ENCODE measurements at places on chromosomes 5 and 9. TPM values are rescaled to one million over a fixed set of nuclear protein-coding genes. Genes with fewer than 3 reads are reported as not detected.

DNA sequence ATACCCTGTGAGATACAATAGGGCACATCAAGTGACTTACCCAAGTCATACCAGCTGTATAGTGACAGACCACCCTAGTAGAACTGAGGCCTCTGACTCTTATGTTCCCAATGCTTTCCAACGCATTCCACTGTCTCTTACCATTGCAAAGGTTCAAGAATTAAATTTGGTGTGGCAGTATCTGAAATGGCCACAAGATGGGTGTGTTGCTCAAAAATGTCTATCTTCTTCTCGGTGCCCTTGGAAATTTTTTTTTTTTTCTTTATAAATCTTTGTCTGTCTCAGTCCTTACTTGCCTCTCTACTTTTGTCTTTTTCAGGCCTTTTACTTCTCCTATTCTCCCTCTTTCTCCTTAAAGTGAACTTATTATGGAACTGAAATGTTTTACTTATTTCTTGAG, 48.4 kb downstream of the GPR21 start:
- H3K4me1 ChIP-seq, result peaks cover 2% of the 10 kb centered on the region
- no peak overlapping the region for H3K4me3 ChIP-seq
- no peaks in the 10 kb centered on the region for H3K36me3 ChIP-seq
- H3K27me3 ChIP-seq, result no peaks in the 10 kb centered on the region

GRCh38 chr9:137189297-137190295, 1.1 kb downstream of the SSNA1 start:
- H3K36me3 ChIP-seq, result peaks cover 7% of the 10 kb centered on the region
- peak overlapping the region; percentile 95 for H3K27ac ChIP-seq

DNA sequence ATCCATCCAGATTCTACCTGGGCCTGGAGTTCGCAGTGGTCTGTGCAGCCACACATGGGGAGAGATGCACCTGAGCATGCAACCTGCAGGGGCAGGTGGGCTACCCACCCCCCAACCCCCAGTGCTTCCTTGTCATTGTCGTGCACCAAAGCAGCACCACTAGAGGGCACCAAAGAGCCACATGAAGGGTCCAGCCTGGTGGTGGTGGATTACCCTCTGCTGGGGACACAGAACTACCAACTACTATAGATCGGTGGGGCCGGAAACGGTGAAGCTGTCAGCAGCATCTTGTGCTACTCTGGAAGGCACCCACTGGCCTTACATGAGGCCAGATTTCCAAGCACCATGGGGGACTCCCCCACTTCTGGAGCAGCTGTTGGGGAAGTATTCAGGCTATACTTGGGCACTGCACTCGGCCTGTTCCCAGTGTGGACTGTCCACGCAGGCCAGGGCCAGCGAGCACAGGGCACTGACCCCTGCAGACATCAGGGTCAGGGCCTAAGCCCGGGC, 60.2 kb upstream of the TBC1D2 start:
- H3K27ac ChIP-seq, result no peak overlapping the region
- H3K27me3 ChIP-seq, result no peaks in the 10 kb centered on the region
- H3K4me1 ChIP-seq, result peaks cover 6% of the 10 kb centered on the region
- H3K36me3 ChIP-seq, result no peaks in the 10 kb centered on the region

DNA sequence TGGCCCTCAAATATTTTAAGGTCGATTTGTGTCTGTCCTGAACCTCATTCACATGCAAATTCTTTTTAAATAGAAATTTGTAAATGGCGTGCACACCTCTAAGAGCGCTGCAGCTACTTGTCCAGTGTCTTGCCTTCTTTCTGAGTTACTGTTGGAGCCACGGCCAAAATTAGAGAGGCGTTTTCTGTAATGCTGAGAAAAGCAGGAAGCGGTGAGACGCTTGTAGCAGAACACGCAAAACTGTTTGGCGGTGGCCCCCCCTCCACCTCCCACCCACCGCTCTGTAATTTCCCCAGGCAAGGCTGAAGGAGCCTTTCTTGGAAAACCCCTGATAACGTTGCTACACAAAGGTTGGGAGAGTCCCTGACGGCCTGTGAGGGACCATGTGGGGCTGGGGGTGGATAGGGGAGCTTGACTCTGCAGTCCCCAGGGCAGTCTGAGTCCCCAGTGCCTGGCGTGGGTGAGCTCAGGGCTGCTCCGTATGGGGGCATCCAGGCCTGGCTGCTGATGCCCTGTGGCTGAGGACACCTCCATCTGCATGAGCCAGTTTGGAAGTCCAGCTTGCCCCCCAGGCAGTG, 96.5 kb downstream of the GADD45G start:
- no peaks in the 10 kb centered on the region for H3K27me3 ChIP-seq
- peak overlapping the region; percentile 65 for H3K4me3 ChIP-seq
- H3K4me1 ChIP-seq, result peaks cover 4% of the 10 kb centered on the region
- peak overlapping the region; percentile 56 for H3K27ac ChIP-seq
- no peaks in the 10 kb centered on the region for H3K36me3 ChIP-seq

DNA sequence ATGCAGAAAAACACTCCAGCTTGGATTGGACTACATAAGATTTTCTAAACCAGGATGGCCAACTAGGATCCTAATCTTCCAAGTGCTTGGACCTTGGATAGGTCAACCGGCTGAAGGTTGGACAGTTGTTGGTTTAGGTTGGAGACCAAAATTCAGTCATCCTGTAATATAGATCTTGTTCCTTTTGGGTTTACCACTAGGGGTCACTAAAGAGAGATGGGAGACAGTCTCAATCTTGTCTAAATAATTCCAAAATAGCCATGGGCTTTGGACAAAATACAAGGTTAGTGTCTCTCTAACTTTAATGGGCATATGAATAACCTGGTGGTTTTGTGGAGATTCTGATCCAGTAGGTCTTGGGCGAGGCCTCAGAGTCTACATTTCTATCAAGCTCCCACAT, 148.7 kb upstream of the ERCC6L2 start:
- H3K27ac ChIP-seq, result no peak overlapping the region
- peaks cover 54% of the 10 kb centered on the region for H3K4me1 ChIP-seq
- no peak for DNase-seq
- peaks cover 5% of the 10 kb centered on the region for H3K27me3 ChIP-seq

DNA sequence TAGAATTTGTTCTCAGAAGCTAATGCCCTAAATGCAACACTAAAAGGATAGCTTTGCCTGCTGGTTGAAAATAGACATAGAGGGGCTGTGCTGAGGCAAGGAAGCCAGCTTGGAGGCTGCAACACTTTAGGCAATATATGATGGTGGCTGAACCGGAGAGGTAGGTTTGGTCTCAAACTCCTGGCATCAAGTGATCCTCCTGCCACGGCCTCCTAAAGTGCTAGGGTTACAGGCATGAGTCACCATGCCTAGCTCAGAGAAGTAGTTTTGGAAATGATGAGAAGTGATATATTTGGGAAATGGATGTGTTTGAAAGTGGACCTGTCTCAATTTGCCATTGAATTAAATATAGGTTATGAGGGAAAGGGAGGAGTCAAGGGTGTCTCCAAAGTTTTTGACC, 10.0 kb downstream of the DUSP1 start:
- H3K36me3 ChIP-seq, result peaks cover 2% of the 10 kb centered on the region
- peaks cover 4% of the 10 kb centered on the region for H3K4me1 ChIP-seq
- no peak overlapping the region for H3K27ac ChIP-seq
- H3K27me3 ChIP-seq, result no peaks in the 10 kb centered on the region

GRCh38 chr9:83466351-83466750, 71.8 kb downstream of the FRMD3 start:
- no peak overlapping the region for H3K27ac ChIP-seq
- no peak overlapping the region for H3K4me3 ChIP-seq
- H3K36me3 ChIP-seq, result peaks cover 12% of the 10 kb centered on the region
- no peaks in the 10 kb centered on the region for H3K27me3 ChIP-seq
- DNase-seq, result no peak
- H3K4me1 ChIP-seq, result peaks cover 2% of the 10 kb centered on the region

GRCh38 chr5:54329731-54330709, 19.6 kb upstream of the ARL15 start:
- H3K27me3 ChIP-seq, result peaks cover 16% of the 10 kb centered on the region
- no peak overlapping the region for H3K4me3 ChIP-seq
- no peaks in the 10 kb centered on the region for H3K4me1 ChIP-seq
- no peak overlapping the region for H3K27ac ChIP-seq
- peaks cover 3% of the 10 kb centered on the region for H3K36me3 ChIP-seq
- no peak for DNase-seq

Gene PCDHB5
- total RNA-seq, result 0.18 TPM

Gene PCDHGA7
- 0.33 TPM for total RNA-seq

Measured in naive thymus-derived CD8-positive, alpha-beta T cell (primary cell).